ENCODE measurements at places on chromosomes 11 and 22.

GRCh38 chr11:133477251-133477625 lies 55.1 kb downstream of the OPCML start:
- no peak for DNase-seq

DNA sequence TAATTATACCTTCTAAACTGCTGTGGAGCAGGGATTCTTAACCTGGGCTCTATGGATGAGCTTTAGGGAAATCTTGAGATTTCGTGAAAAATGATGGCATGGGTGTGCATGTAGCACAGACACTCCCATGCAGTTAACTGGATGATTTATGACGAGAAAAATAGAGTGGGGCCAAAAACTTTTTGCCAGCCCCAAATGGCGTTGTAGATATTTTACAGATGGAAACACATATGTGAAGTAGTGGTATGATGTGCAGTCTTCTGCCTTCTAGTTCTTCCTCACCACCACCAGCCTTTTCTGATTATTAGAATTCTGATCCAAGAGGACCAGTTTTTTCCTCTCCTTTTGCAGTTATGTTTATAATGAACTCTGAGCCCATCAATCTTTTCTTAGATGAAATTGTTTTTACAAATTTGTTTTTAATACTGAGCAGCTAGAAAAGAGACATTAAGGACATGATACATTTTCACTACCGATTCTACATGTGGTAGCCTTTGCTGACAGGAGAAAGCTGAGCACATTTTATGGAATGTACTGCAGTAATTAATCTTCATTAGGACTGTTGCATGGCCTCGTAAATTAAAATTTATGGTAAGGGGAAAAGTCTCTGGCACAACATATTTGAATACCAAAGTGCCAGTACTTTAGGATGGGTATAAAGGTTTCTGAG lies 261.4 kb downstream of the DDX10 start:
- DNase-seq, result no peak

GRCh38 chr11:236774-237767 lies at the start of gene PSMD13:
Gene PSMD13 (plus strand): TSS chr11:236976. CDS start chr11:237050, 74 bp downstream.
- DNase-seq, result peak; percentile 86

DNA sequence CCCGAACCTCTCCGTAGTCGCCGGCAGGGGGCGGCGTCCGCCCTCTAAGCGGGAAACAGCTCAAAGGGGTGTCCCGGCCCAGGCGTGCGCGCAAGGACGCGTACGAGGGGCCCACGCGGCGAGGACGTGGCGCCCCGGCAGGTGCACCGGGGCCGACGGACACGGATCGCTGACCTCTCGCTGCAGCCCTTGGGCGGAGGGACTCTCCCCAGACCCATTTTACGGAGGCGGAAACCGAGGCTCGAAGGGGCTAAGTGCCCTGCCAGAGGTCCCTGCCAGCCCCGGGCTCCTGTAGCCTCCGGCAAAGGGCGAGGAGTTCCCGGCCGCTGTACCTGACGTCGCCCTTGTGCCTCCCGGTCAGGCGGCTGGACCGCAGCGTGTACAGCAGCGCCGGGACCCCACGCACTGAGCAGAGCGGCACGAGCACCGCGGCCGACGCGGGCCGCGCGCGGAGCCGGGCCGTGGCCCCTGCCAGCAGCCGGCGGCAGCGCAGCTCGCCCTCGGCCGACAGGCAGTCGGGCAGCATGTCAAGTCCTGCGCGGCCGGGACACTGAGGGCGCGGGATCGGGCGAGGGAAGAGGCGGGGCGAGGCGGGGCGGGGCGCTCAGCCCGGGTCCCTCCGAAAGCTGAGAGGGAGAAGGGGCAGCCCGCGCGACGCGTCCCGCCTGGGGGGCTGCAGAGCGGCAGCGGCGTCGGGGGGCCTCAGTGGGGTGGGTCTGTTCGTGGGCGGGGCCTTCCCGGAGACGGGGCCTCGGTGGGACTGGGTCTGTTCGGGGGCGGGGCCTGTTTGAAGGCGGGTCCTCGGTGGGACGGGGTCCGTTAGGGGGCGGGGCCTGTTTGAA lies at the start of gene NUDT8:
Gene NUDT8, minus strand, starts transcription at position 552 of the 842 bp plus-strand sequence. Its CDS starts 26 bp downstream, at position 526.
- DNase-seq, result peak; percentile 93

DNA sequence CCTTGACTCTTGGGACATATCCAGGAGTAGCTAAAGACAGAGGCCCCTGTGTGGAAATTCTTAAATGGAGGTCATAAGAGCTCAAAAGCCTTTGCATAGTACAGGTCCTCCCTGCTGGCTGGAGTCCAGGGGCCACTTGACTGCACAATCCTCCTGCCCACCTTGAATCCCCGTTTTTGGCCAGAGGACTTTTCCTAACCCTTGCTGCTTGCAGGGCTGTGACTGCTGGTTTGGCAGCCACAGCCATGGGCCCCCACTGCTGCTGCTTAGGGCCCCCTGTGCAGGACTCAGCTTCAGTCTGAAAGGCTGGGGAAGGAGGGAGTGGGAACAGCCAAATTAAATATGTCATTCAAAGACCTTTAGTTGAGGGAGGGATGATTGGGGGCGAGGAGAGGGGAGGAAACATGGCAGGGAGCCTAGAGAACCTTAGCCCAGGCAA lies 33.4 kb downstream of the ARHGAP1 start:
- DNase-seq, result no peak

DNA sequence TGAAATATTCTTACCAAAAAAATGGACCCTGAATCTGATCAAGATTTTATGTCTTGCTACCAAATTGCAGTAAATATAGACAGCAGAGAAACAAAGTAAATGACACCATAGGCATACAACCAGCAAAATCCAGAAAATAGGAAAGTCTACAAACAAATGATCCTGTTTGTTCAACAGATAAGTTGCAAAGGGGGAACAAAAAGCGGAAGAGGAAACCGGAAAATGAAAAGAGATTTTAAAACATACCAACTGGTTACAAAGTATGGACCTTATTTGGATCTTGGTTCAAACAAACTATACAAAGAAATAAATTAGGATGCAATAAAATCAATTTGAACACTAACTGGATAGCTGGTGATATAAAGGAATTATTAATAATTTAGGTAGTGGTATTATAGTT lies 92.0 kb downstream of the TMPRSS5 start:
- DNase-seq, result no peak

DNA sequence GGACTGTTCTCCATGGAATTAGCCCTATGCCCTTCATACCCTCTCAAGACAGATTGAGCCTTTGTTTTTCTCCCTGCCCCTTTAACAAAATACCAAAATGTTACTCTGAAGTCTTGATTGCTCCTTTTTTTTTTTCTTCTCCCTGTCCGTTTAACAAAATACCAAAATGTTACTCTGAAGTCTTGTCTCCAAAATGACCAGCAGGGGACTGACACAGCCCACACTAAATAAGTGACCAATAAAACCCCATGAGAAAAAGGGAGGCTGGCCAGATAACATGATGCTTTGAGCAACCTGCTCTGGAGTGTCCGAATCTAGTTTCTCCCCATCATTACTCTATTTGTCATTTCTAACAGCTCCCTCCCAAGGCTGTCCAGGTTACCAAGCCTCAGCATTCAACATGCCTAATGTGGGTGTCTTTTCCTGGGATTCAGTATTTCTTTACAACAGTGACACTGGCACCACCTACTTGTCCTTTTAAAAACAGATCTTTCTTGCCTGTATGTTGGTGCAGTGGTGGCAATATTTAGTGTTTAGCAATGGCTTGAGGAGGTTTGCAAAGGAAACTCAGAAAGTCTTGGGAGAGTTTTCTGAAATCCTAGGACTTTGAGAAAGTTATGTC lies 42.7 kb upstream of the SLC1A2 start:
- no peak for DNase-seq

GRCh38 chr11:131691181-131692041 lies 321.0 kb downstream of the NTM start:
- peak; percentile 63 for DNase-seq

GRCh38 chr11:106288057-106288456 lies 210.6 kb downstream of the AASDHPPT start:
- no peak for DNase-seq

GRCh38 chr11:89489930-89490329 lies 1.2 kb downstream of the NOX4 start:
- no peak for DNase-seq

- no peak for DNase-seq
Measured at GRCh38 chr11:5684036-5684645, 733 bp downstream of the TRIM5 start.

DNA sequence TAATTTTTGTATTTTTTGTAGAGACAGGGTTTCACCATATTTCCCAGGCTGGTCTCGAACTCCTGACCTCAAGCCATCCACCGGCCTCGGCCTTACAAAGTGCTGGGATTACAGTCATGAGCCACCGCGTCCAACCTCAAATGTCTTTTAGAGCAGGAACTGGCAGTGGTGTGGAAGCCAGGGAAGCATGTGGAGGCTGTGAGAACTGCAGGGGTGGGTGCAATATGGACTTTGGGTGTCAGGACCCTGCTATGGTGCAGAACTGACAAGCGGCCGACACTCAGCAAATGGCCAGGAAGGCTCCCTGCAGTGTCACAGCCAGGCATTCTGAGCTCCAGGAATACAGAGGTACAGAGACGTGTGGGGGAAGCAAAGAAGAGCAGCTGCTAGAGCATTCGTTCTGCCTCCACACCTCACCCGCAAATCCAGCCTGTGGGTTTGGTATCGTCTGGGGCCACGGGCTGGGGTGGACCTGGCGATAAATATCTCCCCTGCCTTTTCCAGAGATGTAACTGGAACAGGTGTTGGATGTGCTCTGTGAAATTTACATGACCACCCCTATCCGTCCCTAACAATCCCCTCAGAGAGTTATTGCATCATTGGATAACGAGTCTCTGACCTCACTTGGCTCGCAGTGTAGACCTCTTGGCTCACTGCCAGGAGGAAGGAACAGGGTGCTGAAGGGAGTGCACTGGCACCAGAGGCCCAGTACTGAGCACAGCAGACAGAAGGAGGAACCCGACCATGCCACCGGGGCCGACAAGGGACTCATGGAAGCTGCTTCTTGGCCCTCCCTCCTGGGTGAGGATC lies 624.7 kb upstream of the B3GAT1 start:
- no peak for DNase-seq

GRCh38 chr22:30241576-30242371 lies 4.8 kb downstream of the LIF start:
- DNase-seq, result no peak

GRCh38 chr22:39185601-39186012 lies 33.1 kb upstream of the CBX7 start:
- DNase-seq, result no peak

DNA sequence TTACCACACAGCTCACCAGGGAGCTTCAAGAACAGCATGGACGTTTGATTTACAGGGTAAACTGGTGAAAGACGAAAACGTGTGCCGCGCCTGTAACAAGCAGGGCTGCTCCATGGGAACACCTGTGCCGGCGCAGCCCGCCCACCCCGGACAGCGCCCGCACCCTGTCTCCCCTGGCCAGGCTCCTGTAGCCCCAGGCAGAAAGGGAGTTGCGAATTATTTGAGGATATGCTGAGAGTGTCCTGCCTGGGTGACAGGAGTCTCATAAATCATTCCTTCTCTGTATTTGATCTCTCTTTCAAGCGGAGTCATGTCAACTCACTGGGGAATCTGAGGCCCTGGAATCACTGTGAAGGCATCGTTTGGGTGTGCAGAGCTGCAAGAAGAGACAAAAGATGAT lies 804.3 kb downstream of the OPCML start:
- no peak for DNase-seq

DNA sequence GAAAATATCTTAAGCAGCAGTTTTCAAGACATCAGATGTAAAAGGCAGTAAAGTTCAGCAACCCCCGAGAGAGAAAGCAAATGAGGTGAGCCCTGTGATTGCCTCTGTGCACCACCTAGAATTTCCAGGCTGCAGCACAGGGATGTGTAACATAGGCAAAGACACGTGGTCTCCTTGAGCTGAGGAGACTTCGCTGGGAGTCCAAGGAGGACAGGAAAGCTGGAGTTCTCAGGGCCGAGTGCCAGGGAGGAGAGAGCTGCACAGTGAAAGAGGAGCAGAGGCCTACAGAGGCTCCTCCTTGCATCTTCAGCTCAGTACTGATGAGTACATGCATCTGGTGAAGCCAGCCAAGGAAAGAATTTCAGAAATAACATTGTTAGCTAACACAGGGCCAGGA lies 17.6 kb upstream of the TOLLIP start:
- DNase-seq, result no peak

DNA sequence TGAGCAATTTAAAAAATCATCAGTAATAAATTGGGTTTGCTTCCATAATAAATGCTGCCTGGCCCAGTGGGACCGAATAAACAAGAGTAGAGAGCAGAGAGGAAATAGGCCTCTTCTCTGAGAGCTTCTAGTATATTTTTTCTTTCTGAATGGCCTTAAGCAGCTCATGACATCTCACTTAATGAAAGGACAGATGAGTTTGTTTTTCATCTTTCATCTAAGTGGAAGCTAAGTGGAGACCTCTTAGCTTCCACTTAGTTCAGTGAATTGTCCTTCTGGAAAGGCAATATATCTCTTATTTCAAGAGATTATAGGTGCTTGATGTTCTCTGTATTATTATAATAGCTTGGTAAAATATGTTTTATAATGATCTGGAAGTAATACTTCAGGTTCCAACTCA lies 245.9 kb upstream of the ANO3 start:
- DNase-seq, result no peak

GRCh38 chr22:28397306-28397705 lies 282.3 kb downstream of the TTC28 start:
- no peak for DNase-seq

- no peak for DNase-seq
Measured at GRCh38 chr11:57392066-57392762, 1.8 kb upstream of the PRG2 start.

- peak; percentile 98 for DNase-seq
Measured at GRCh38 chr11:112086422-112087191, at the start of the genes SDHD and TIMM8B. Gene SDHD (plus strand): TSS chr11:112086873. CDS start chr11:112086908, 35 bp downstream. Gene TIMM8B (minus strand): TSS chr11:112086756. CDS start chr11:112086723, 33 bp downstream.

- no peak for DNase-seq
Measured at GRCh38 chr22:28989484-28989883, 72.1 kb downstream of the C22orf31 start.
